Hepatic stellate cell (primary cell): ENCODE measurements at places on chromosomes 3 and 15.

GRCh38 chr3:99505646-99506269 lies 132.6 kb upstream of the COL8A1 start:
- DNase-seq = no peak

GRCh38 chr15:46894644-46895043 lies 822.7 kb upstream of the SEMA6D start:
- DNase-seq = no peak

- no peak for DNase-seq
These were observed 246.2 kb downstream of the FAM43A start for GRCh38 chr3:194931865-194932264.

DNA sequence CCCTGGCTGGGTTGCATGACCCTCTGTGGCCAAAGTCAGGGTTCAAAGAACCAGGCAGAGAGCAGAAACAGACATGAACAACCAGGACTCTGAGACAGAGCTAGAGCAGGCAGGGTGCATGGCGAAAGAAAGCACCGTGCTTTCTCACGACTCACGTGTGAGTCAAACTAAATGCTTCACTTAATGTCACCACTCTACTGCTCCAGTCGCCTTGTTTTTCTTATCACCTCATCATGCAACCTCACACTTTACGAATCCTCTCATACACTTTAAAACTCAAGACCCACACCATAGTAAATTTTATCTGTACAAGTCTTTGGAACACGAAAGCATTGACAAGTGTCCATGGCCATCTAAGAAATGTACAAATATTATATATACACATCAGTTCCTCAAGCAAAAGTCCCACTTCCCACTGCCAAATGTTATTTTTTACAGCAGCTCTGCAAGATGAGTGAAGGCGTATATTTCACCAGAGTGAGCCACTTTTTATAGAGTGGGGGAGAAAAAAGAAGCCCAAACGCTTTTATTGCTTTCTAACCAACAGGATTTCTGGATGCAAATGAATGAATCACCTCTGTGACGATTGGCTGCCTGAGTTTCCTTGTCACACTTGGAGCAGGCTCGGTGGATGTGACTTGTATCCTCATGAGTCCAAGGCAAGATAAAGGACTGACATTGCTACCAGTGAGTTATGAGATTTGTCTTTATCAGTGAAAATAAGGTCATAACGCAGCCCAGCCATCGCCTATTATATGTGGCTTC lies 16.0 kb upstream of the MEGF11 start:
- DNase-seq = no peak

DNA sequence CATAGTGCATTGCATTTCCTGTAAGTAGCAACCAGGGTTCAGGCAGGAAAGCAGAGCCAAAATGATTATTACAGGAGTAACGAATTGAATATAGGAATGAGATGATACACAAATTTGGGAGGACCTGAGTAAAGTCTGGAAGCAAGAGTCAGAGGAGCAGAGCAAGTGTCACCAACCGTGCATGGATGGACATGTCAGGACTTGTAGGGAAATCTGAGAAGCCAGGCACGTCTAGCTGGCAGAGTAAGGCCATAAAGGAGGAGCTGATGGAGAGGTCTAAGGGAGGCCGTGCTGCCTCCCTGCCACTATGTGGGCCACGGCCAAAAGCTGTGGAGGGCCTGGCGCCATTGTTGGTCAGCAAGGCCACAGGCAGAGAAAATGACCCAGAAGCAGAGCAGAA lies 22.4 kb downstream of the GJD2 start:
- DNase-seq = no peak

DNA sequence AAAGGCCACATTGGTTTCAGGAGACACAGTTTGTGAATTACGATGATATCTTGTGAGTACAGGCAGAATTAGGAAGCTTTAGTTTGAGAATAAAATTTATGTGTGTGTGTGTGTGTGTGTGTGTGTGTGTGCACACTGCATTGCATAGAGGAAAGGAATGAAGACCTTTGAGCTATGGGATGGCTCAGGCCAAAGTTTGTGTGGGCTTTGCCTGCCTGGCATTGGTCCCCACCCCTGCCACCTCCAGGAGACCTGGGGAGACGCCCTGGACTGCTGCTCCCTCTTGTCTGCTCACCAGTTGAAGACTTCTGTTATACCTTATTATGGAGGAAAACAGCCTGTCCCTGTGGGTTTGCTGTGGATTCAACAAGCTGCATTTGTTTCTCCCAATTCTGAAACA lies 37.2 kb downstream of the TIGIT start:
- DNase-seq = no peak

- peak; percentile 2 for DNase-seq
These were observed 462.2 kb downstream of the NSUN3 start for GRCh38 chr3:94525043-94525442.

- DNase-seq = peak; percentile 64
These were observed 680 bp downstream of the GOLIM4 start for GRCh38 chr3:168094877-168095610.

GRCh38 chr3:17507480-17507879 lies 235.0 kb downstream of the TBC1D5 start:
- no peak for DNase-seq

- DNase-seq = no peak
These were observed 3.6 kb downstream of the PLIN1 start for GRCh38 chr15:89675606-89676005.

DNA sequence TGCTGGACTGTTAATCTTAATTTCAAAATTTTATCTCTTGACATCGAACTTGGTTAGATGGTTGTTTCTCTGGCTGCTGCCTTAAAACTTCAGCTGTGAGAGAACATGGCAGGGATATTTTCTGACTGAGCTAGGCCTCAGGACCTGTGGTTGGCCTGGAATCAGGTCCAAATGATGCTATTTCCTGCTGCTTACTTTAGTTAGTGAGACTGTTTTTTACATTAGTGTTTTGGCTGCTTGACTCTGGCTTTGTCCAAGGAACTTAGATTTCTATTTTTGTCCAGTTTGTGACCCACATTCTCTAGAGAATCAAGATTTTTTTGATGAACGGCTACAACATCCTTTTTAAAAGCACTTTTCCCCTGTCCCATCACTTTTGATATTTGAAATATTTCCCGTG lies 497.9 kb upstream of the SGO1 start:
- DNase-seq = no peak

- DNase-seq = no peak
These were observed 11.9 kb downstream of the HDAC11 start for GRCh38 chr3:13492048-13492447.

GRCh38 chr3:55000546-55000945 lies 72.7 kb upstream of the LRTM1 start:
- peak; percentile 74 for DNase-seq

GRCh38 chr15:96720656-96721055 lies 390.2 kb downstream of the NR2F2 start:
- no peak for DNase-seq

GRCh38 chr15:101329309-101329863 lies 34.3 kb upstream of the SNRPA1 start:
- no peak for DNase-seq

GRCh38 chr3:127587876-127588275 lies 2.7 kb downstream of the TPRA1 start:
- DNase-seq = no peak

GRCh38 chr15:71414853-71415252 lies 299.6 kb downstream of the THSD4 start:
- no peak for DNase-seq

GRCh38 chr3:151467069-151467468 lies 6.2 kb upstream of the IGSF10 start:
- DNase-seq = no peak

DNA sequence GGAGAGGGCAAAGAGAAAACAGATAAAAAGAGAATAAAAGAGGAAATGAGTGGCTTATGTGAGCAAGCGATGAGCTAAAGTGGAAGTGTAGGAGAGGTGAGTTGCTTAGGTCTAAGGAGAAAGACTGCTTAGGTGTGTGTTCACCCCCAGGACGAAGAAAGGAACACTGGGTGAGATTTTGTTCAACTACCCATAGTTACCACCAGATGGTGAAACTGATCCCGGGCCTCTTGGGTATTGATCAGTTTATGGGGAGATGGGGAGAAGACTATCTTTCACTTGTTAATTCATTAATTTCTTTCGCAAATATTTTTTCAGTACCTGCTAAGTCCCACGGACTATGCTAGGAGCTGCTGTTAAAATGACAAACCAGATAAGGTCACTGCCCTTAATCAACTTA lies 33.9 kb downstream of the GAP43 start:
- no peak for DNase-seq

DNA sequence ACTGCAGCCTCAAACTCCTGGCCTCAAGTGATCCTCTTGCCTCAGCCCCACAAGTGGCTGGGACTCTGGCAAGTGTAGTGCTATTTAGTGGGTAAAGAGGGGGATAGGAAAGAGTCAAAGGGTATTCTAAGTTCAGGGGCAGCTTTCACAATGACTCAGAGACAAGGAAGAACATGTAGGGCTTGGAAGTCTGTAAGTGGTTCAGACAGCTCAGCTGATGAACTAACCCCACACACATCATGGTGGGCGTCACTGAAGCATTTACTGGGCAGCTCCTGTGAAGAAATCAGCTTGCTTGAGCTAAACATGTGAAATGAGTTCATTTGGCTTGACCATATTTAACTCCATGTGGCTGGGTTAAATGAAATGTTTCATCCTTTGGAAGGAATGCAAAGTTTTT lies 34.6 kb upstream of the THSD4 start:
- peak; percentile 8 for DNase-seq

DNA sequence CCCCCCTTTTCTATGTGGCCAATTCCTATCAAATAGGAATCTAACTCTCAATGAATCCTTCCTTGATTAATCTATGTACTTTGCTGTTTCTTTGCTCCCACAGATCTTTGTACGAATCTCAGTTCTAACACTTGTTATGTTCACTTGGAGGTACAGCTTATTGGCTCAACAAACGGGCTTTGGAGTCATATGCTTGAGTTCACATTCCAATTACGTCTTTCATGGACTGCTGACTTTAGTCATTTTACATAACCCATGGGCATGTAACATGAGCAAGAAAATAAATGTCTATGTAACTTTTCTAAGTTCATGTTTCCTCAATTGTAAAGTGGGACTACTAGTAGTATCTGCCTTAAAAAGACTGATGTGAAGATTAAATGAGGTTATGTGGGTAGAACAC lies 123.2 kb upstream of the TBC1D5 start:
- no peak for DNase-seq

GRCh38 chr3:156160647-156161046 lies 40.3 kb downstream of the KCNAB1 start:
- DNase-seq = no peak

- no peak for DNase-seq
These were observed 23.7 kb downstream of the CFAP92 start for GRCh38 chr3:128969993-128970739.

DNA sequence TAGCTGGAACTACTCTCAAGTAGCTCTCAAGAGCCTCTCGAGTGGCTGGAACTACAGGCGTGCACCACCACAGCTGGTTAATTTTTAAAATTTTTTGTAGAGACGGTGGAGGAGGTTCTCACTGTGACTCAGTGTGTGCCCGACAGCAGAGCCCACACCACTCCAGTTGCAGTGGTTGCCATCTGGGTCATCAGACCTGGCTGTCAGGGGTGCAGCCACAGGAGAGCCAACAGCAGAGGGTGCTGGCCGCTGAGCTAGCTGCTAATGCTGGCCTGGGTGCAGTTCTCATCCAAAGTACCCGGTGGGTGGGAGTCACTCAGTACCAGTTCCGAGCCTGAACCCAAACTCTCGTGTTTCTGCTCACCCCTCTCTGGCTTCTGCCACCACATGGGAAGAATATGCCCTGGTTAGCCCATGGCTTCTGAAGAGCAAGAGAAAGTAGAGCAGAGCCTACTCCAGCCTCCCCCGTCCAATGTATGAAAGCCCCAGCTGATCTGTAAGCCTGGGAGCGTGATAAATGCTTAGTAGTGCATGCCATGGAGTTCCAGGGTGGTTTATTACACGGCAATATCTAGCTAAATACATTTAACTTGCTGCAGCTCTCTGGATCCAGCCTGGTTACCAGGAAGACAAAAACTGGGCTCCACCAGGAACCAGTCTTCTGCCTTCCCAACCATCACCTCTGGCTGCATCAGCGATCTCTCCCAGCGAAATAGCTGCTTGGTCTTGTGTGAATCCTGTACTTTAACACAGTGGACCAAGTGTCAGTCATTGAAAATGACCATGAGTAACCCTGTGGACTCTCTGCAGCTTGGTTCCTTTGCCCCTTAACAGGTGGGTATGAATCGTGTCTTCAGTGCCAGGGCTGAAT lies 17.1 kb downstream of the UMPS start:
- no peak for DNase-seq

DNA sequence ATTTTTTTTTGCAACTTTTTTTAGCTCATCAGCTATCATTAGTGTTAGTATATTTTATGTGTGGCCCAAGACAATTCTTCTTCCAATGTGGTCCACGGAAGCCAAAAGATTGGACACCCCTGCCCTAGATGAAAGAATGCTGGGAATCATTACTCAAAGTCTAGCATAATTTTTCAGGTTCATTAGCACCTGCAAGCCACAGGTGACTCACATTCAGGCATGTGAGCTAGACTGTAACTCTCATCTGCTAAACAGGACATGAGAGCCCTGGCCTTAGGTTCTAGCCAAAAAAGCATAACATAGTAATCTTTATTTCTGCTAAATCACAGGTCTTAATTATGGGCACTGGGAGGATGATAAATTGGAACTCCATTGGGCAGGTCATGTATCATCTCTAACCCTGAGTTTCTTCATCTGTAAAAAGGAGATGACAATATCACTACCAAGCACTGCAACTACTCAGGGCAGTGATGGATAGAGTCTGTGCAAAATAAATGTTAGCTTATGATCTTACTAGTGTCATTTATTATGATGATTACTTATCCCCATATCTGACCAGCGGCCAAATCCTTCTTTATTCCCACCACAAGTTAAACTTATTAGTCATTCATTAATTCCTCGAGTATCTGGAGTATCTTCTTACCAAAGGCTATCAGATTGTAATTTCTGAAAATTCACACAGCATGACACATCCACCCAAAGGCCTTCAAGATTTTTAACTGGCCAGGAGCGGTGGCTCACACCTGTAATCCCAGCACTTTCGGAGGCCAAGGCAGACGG lies 125.0 kb downstream of the PLD1 start:
- no peak for DNase-seq

DNA sequence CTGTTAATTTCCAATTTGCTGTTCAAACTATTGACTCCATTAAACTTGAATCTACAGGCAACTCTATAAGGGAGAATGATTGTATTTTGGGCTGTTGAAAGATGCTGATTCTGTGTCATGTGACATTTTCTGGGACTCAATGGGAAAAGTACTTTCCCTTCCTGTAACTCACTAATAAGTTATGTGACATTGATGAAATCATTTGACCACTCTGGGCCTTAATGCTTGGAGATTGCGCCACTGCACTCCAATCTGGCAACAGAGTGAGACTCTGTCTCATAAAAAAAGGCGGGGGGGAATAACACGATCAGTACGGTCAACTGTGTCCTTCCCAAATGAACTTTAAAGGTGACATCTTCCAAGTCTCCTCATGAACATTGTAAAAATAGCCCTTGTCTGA lies 215.2 kb upstream of the SGO1 start:
- no peak for DNase-seq
